ENCODE measurements at places on chromosomes 1 and 21. TPM values are rescaled to one million over a fixed set of nuclear protein-coding genes. Genes with fewer than 3 reads are reported as not detected.

DNA sequence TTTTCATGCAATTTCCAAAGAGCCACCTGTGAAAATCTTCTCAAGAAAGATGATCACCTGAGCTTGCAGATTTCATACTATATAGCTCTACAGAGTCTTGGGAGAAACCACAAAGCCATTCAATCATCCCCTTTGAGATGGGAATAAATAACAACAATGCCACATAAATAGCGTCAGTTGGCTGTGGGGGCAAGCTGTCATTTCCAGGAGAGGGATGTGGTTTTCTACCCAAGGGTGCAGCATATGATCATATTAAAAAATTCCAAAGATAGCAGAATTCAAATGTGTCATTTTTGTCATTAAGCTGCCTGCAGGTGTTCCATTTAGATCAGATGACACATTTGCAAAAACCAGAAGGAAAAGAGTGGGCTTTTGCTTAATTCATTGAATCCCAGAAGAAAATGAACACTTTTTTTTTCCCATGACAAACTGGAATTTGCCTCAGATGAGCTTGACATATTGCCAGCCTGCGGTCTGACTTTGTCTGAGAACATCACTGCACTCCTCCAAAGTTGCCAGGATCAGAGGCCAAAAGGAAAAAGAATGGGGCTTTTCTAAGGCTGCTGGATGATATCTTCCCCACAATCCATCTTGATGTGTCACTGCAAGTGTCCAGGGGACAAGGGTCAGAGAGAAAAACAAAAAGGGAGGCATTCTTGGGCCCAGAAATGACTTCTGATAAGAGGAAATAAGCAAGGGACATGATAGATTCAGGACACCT, 314.1 kb upstream of the USP25 start:
- DNase-seq = no peak

DNA sequence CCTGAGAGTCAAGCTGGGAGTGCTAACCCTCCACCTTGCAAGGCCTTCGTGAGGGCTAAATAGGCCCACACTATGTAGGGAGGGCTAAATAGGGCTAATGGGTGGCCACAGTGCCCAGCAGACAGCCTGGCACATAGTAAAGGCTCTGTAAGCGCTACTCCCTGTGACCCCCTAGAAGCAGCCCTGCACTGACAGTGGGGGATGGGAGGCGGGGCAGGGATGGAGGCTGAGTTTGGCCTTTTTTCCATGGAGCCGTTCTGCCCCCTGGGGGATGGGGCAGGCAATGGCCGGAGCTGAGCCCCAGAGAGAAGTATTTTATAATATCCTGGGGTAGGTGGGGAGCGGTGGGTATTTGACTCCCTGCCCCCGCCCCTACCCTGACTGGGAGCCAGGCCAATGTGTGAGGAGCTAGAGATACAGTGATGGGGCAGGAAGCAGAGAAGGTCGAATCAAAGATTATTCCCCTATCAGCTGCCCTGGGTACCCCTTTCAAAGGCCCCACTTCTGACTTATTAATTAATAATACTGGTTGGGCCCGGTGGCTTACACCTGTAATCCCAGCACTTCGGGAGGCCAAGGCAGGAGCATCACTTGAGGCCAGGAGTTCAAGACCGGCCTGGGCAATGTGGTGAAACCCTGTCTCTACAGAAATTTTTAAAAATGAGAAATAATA, 42.3 kb downstream of the LACTBL1 start:
- peak; percentile 15 for DNase-seq

DNA sequence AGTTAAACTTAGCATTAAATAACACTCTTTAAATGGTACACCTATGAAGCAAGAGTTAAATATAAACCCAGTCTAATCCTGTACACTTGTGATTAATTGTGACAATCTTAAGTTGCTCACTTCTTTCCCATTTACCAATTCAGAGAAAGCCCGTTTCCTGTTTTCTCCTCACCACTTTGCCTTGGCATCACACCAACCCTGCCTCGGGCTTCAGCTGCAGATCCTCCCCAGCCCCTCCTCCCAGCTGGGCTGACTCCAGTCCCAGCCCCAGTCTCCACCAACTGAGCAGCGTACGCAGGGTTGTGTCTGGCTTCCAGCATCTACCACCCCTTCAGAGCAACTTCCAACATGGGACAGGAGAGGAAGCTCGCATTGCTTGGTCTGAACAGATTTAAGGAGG, 4.1 kb downstream of the PYCR2 start:
- DNase-seq = peak; percentile 17

DNA sequence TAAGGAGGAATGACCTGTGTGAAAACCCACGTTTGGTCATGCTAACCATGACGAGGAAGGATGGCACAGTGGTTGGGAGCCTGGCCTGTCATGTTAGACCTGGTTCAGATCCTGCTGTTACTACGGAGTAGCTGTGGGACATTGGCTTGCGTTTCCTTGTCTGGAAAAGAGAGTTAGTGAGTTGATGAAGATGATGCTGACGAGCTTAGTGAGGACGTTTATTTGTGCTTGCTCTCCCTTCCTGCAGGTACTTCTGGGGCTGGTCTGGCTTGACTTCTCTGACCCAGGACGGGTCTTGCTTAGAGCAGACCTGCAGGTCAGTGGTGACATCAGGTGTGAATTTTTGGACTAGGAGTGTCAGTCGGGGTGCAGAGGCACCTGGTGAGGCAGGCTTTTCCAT, 14.7 kb downstream of the GALNT2 start:
- no peak for DNase-seq

- no peak for DNase-seq
These were observed 104.4 kb downstream of the TM2D1 start for GRCh38 chr1:61620536-61620935.

Gene AGO3
- total RNA-seq = 42.5 TPM

Gene TIPRL
- 46.5 TPM for total RNA-seq

Gene ARV1
- 14.3 TPM for total RNA-seq

Gene PLEKHG5
- total RNA-seq = 13.5 TPM

Gene CFAP107
- 0.91 TPM for total RNA-seq
